ENCODE measurements at places on chromosomes 2 and 18. TPM values are rescaled to one million over a fixed set of nuclear protein-coding genes. Genes with fewer than 3 reads are reported as not detected.

The PRKAG3 gene
- not detected for total RNA-seq

GRCh38 chr2:239674101-239674980 is 273.5 kb upstream of the HDAC4 start:
- DNase-seq: no peak

DNA sequence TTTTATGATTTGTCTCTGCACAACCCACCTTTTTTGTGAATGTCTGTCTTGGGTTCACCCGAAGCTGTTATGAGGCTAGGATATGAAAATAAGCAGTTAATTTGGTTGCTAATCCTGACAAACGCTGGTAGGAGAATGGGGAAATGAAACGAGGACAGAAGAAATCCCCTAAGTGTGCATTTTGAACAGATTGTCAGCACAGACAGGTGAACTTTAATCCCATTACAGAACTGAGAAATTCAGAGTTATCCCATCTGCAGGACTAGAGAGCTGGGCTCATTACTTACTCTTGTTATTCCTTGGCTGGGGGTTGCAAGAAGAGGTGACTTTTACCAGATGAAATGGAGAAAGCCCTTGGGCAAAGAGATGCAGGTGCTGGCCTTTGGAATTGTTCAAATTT is 123.3 kb upstream of the NYAP2 start:
- no peak for DNase-seq

GRCh38 chr18:32289483-32290075 is 99.7 kb downstream of the MEP1B start:
- peak; percentile 40 for DNase-seq
